Panc1 (cell line): ENCODE measurements at places on chromosomes 5 and 9.

- no peak for DNase-seq
Measured at GRCh38 chr5:142290577-142291299, 34.1 kb downstream of the SPRY4 start.

DNA sequence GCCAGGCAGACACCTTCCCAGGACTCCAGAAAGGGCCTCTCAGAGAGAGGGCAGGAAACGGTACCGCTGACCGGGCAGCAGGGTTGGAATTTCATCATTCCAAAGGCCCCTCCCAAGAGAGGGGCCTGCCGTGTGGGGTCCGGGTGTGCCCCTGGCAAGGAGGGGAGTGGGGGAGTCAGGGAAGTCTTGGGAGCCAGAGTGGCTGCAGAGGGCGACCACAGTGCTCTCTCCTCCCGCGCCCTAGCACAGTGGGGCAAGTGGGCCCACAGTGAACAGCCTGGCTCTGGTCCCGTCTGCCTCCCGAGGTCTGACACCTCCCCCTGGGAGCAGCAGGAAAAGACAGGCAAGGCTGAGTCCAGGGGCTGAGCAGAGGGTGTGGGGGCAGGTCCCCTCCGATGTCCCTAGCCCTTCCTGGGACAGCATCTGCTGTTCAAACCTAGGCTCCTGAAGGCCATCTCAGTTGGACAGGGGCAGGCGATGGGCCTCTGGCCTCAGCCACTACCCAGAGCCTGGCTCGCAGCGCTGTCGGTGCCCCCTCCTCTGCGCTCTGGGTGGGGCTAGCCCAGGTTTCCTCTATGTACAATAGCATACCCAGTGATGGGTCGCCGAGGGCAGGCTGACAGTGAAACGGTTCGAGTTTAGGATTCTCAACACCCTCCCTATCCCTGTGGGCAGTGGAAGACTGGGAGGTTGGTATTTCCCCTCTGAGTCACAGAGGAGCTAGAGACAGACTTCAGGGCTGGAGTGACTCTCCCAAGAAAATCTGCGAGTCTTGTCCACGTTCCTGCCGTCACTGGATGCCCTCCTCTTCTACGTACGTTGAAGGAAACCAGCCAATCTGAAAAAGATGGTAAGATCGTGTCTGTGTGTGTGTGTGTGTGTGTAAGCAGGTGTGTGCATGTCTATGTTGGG lies 25.4 kb upstream of the SARDH start:
- no peak for DNase-seq

GRCh38 chr9:93012963-93013855 lies 45.3 kb upstream of the SUSD3 start:
- no peak for DNase-seq

GRCh38 chr5:108481355-108481931 lies 99.5 kb upstream of the FBXL17 start:
- DNase-seq, result peak; percentile 12

DNA sequence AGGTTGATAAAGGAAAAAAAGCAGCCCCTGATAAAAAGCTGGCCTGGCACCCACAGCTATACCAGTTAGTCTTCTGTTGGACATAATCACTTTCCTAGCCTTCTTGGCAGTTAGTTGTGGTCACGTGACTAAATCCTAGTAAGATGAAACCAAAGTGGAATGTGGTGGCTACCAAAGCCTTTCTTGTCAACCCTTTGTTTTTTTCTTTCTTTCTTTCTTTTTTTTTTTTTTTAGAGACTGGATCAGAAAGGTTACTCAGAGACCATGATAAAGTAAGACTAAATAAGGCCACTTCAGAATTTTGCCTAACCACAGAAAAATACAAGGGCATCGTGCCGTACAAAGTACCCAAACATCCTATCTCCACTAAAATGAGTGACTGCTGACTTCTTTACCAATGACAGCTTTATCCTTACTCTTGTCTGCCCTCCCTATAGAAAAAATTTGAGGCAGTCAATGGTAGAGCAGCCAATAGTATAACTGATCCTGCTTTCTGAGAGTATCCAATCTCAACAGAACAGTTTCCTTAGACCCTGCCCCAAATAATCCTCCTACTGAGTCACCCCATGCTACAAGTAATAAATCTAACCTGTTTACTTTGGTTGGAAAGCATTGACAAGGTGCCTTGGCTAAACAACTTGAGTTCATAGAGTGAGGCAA lies 14.2 kb upstream of the KIF27 start:
- DNase-seq, result no peak

DNA sequence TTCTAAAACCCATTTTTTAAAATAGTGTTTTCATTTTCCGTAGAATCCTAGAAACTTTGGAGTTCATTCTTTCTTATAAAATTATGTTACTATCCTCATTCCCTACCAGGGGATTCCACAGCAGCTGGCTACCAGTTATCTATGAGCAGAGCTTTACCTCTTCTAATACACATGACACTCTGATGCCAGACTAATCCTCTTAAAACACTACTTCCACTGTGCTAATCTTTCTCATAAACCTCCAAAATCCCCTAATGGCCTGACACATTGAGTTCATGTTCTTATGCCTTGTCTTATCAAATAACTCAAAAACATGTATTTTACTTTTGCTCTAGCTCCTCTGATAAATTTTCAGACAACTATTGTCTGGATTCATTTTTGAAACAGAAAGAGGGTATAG lies 633.6 kb upstream of the FTMT start:
- DNase-seq, result no peak

GRCh38 chr5:135950611-135951010 lies 4.2 kb downstream of the LECT2 start:
- DNase-seq, result no peak

DNA sequence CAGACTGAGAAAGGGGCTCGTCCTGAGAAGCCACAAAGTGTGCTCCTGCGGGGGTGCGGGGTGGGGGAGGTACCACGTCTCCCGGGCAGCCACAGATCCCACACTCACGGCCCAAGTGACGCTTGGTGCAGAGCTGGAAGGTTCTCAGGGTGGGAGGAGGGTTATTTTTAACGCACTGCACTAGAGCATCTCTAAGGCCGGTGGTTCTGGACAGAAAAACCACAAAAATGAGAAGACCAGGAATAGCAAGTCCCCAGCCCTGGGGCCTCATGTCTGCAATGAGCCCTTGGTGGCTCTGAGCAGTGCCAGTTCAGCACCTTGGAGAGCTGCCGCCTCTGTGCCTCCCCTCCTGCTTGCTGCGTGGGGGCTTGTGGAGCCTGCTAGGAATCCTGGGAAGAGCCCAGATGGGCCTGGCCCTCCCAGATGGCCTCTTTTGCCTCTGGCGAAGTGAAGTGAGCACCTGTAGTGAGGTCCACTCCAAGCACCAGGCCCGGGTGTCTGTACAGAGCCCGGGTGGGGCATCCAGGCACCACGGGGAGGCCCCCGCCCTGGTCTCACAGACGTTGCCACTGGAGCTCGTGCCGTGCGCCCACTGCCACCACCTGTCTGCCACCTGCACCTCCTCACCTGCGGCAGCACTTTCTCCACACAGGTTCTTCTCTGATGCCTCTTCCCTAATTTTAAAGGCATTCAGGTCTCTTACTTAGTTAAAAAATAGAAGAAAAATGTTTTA lies 48.9 kb upstream of the CACNA1B start:
- no peak for DNase-seq

DNA sequence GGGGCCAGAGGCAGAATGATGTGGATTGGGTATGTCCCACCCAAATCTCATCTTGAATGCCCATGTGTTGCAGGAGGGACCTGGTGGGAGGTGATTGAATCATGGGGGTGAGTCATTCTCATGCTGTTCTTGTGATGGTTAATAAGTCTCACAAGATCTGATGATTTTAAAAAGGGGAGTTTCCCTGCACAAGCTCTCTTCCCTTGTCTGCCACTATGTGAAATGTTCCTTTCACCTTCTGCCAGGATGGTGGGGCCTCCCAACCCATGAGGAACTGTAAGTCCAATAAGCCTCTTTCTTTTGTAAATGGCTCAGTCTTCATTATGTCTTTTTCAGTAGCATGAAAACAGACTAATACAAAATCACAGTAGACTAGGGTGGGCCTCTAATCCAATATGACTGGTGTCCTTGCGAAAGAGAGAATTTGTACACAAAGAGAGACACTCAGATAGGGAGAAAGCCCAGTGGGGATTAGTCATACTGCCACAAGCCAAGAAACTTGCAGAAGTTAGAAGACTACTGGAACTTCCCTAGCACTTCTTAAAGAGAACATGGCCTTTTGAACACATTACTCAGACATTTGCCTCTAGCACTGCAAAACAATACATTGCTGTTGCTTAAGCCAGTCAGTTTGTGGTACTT lies 68.4 kb downstream of the ANXA1 start:
- no peak for DNase-seq

DNA sequence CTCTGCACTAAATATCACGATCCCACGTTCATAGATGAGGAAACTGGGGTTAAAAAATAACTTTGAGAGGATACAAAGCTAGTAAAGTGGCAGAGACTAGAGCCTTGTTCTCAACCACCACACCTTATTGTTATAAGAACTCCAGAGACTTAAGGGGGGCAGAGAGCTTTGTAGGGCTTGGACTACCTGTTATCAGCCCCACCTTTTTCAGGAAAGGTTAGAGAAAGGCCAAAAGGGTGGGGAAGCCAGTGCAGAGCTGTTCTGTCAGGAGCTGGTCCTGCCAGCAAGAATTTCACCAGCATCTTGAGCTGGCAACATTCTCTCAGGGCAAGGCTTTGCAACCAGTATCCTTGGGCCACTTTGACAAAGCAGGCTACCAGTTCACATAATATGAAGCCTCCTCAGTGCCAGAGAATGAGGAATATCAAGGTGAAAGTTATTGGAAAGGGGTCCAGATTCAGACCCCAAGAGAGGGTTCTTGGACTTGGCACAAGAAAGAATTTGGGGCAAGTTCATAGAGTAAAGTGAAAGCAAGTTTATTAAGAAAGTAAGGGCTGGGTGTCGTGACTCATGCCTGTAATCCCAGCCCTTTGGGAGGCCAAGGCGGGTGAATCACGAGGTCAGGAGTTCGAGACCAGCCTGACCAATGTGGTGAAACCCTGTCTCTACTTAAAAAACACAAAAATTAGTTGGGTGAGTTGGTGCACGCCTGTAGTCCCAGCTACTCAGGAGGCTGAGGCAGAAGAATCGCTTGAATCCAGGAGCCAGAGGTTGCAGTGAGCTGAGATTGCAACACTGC lies 66.2 kb upstream of the CLINT1 start:
- DNase-seq, result no peak

DNA sequence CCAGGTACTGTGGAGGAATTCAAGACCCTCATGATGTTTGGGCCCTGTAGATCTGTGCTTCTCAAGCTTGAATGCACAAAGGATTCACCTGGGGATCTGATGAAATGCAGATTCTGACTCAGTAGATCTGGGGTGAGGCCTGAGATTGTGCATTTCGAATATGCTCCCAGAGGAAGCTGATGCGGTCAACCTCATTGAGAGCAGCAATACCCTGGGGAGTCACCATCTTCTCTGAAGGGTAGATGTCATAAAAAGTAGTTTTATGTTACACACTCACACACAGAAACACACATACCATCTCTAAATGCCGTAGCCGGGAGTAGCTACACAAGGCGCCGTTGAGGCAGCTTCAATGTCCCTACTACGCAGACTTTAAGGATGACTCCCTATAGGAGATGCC lies 55.8 kb upstream of the CPEB4 start:
- no peak for DNase-seq

DNA sequence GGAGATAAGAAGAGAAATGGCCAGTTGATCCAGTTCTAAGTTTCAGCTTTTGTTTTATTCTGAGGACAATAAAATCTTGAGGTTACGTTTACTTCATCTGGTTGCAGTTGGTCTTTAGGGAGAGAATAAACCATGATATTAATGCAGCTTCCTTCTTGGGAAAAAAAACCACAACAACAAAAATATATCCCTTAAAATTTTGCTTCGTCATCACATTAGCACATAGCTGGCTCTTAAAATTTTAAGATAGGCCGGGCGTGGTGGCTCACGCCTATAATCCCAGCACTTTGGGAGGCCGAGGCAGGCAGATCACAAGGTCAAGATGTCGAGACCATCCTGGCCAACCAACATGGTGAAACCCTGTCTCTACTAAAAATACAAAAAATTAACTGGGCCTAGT lies 86.4 kb downstream of the EQTN start:
- DNase-seq, result no peak

- DNase-seq, result no peak
Measured at GRCh38 chr9:105693435-105694189, 729 bp upstream of the TMEM38B start.

GRCh38 chr9:32565967-32566366 lies 7.0 kb downstream of the NDUFB6 start:
- DNase-seq, result no peak

DNA sequence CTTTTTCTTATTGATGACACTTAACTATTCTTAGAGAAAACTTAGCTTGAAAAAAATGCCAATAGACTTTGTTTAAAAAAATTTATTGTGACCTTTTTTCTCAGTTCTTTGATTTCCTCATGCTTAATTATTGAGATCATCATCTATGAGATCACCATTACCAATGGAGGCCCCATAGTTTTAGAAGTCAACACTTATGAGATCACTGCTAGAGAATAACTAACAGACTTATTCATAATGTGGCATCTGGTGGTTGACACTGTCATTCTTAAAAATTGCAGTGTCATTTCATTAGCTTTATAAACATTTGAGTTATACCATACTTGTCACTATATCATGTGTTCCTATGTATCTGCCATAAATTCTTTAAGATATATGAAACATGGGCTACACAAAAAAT lies 14.9 kb upstream of the FEM1C start:
- no peak for DNase-seq

DNA sequence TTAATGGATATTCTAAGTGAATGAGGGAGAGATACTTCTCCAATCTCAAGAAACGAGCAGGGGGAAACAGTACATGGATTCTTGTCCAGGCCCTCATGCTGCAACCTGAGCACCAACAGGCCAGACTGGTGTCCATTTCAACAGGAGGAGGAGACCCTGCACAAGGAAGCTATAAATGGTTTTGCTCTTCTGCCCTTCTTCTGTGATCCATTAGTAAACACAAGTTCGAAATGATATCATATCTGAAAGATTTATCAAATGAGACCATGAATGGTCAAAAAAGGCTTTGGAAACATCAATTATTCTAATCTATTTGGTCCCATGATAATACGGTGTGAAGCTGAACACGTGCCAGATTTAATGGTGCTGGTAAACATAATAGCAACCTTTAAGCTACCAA lies 109.8 kb downstream of the NR6A1 start:
- DNase-seq, result no peak

DNA sequence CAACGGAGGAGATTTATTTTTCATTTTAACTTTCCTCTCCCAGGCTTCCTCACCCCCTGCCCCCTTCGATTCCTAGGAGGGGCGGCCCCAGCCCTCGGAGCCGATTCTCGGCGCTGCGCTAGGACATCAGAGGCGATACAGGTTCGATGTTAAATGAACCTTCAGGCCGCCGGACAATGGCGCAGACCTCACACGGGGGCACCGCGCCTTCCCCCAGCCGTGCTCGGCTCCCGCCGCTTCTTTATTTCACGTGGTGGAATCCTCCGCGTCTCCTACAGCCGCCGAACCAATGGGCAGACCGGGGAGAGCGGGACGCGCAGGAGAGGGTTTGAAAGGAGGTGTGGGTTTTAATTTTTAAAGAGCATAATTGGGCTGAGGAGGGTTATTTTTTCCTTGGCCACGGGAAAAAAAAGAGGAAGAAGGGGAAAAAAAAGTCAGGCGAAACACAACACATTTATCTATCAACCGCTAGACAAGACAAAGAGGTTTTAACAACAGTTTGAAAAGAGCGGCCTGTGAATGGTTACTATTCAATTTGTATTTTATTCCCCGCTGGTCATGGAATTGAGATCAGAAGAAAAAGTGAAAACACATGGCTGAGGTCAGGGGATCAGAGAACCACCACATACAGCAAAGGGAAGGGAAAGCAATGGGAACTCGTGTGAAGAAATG lies 126.8 kb downstream of the TMEM174 start:
- no peak for DNase-seq

GRCh38 chr9:78972303-78972999 lies 599.3 kb upstream of the TLE4 start:
- no peak for DNase-seq

- DNase-seq, result no peak
Measured at GRCh38 chr5:34848230-34848629, 9.3 kb downstream of the TTC23L start.
